ENCODE measurements at places on chromosomes 6 and 20.

DNA sequence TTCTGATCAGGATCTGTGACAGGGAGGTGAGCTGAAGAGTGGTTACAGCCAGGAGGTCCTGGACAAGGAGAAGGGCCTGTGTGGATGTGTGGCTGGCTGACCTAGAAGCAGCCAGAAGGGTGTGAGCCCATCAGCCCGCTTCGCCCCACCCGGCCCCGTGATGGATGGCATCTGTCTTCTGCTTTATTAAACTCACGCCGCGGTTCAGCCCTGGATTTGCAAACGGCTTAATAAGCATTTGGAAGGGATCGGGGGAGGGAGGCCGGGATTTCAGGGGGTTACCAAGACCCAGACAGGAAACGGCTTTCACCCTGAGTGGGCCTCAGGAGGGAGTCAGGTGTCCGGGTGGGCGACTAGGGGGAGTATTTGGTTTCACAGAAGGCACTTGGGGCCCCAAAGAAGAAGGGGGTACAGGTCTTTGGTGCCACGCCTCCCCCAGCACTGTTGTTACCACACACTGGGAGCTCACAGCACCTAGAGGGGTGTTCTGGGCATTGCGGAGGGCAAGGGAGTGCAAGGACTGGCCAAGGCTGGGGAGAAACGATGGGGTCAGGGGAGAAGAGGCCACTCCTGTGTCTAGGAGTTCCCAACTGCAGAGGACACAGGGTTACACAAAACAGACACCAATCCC lies 53.8 kb upstream of the FOXP4 start:
- DNase-seq: no peak

- DNase-seq: no peak
Measured at GRCh38 chr20:1959156-1959555, 34.7 kb downstream of the PDYN start.

DNA sequence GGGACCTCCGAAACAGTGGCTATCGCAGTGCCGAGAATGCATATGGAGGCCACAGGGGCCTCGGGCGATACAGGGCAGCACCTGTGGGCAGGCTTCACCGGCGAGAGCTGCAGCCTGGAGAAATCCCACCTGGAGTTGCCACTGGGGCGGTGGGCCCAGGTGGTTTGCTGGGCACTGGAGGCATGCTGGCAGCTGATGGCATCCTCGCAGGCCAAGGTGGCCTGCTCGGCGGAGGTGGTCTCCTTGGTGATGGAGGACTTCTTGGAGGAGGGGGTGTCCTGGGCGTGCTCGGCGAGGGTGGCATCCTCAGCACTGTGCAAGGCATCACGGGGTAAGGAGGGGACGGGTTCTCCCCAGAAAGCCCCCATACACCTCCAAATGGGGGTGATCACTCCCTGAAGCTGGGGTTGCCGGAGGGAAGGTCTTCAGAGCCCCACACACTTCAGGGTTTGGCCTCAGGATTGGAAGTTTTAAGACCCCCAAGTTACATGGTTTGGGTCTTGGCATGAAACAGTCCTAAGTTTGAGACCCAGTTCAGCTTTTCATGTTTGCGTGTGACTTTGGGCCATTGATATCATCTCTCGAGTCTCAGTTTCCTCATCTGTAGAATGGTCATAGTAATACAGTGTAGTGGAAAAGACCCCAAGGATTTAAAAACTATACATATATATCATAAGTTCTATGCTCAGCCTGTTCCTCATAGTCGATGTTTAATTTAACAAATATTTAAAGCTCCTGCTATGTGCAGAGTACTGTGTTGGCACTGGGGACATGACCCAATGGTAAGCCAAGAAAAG lies 4.3 kb downstream of the BPIFB4 start:
- no peak for DNase-seq

- no peak for DNase-seq
Measured at GRCh38 chr20:58694241-58695083, 1.9 kb downstream of the NPEPL1 start.

DNA sequence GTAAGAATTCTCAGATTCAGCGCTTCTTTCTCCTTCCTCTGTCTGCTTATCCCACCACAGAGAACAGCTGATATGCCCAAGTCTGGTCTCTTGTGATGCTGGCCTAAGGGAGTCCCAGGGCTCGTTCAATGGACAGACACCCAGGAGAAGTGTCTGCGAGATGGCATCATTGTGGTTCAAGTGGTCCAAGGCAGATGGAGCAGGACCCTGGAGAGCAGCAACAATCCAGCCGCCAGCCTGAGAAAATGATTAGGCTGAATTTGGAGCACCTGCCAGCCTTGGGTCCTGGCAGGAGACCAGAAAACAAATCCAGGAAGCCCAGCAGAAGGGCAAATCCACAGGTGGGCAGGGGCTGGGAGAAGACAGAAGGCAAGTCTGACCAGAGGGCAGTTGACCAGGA lies 145.8 kb downstream of the PTPRT start:
- no peak for DNase-seq

DNA sequence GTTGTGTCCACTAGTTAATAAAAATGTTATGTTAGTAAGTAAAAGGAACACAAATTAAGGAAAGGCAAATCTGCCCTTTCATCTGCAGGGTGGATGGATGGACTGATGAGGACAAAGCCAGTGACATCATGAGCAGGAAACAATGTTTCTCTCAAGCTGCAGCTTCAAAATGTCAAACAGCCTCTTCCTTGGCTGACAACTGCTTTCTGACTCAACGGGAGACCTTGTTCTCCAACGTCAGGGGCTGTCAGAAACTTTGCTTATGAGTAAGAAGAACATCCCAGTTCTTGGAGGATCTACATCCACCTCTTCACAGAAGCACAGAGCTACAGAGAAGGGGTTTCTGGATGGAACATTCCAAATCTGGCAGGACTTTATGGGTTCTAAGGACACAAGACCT lies 6.0 kb downstream of the CST2 start:
- DNase-seq: no peak

DNA sequence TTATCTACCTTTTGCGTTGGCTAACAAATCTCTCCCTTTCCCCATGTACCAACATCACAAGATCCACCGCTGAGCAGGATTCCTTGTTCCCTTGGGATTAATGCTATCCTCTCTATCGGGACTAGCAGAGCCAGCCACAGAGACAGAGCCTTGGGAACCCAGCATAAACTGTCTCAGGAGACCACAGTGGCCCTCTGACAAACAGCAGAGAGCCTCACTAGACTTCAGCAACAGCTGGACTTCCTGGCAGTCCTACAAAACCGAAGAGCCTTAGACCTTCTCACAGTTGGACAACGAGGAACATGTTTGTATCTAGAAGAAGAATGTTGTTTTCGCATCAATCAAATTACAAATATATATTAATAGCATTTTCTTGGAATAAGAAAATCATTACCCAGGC lies 39.6 kb upstream of the POU5F1 start:
- no peak for DNase-seq

- DNase-seq: no peak
Measured at GRCh38 chr20:21968486-21968885, 263.0 kb downstream of the PAX1 start.

- DNase-seq: no peak
Measured at GRCh38 chr6:75374961-75375400, 90.4 kb upstream of the TMEM30A start.

GRCh38 chr6:52511572-52512151 lies 65.2 kb downstream of the TRAM2 start:
- no peak for DNase-seq

DNA sequence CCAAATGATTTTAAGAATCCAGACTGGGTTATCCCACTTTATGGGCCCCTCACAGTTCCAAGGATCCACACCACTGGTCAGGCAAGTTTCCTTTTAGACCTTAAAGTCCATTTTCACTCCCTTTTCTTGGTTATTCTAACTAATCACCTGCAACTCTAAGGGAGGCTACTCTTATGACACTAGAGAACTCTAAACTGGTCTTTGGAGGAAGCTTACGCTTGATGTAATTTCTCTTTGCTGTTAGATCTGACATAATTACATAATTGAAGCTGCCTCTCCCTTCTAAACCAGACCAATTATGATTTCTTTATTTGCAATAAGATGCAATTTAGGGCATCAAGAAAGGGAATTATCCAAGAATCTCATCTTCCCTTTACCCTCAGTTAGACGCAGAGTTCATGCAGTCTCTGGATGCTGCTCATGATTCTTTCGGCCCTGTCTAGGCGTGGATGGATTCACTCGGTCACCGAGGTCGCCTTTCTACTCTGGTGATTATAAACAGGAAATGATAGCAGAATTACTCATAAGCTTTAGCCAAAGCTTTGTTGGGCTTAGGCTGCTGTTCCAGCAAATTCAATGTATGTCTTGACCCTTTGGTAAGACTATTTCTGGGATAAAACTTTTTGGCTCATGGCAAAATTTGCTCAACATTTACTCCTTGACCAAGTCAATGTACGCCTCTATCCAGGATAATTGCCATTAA lies 166.4 kb upstream of the PRND start:
- no peak for DNase-seq

DNA sequence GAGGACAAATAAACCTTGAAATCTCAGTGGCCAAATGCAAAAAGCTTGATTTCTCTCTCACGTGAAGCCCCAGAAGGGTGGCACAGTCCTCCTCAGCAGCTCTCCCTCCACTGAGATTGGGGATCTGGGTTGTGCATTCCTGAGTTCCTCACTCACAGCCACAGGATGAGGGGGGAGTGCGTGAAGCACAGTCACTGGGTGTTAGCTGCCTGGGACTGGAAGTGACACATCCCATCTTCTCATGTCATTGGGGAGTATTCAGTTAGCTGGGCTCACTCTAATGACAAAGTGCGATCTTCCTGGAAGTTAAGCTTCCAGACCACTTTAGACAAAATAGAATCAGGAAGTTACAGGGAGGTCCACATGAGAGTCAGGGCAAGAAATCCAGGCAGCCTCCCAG lies 192.2 kb upstream of the LRFN2 start:
- no peak for DNase-seq

DNA sequence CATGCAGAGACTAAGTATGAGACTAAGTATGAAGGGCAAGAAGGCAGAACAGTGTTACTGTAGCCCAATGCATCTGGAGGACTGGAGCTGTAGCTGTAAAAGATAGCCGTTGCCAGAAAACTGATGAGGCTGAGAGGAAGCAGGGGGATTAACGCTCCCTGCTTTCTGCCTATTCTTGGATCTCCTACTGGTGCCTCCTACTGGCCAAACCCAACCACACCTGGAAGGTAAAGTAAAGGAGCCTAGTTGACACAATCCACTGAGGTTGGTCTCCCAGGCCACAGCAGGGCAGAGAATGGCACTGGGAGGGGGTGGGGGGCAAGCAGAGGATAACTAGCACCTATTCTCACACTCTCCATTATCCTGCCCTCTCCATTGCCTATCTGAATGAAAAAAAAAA lies 105.0 kb upstream of the MRPS10 start:
- DNase-seq: no peak

DNA sequence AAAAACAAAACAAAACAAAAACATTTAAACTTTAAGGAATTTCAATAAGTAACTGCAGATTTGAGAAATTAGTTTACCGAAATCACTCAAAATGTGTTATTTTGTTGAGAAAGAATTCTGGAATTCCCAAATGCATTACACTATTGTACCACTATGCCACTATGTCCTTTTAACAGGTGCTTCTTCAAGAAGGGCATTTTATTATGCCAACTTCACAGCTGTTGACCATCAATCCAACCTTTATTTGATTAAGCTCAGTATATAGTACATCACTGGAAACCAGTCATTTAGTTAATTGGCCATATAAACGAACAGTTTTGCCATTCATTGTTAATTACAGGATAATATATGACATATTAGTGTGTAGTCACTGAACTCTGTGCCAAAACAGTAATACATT lies 221.7 kb downstream of the ARHGAP18 start:
- DNase-seq: no peak

DNA sequence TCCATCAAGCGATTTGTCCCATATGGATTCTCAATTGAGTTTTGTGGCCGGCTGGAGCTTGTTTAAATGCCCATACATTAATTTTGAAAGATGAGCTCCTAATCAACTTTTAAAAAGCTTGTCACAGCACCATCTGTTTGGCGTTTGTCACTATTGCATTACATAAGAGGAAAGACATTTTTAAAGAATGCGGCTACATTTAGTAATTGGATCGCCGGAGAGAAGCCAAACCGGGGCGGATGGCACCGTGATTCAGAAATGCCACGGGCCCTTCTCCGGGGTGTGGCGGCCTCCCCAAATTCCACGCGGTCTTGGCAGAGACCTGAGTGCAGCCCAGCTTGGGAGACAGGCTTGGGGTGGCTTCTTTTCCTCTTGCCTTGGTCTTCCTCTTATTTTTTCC lies 67.7 kb upstream of the ZNFX1 start:
- no peak for DNase-seq

- no peak for DNase-seq
Measured at GRCh38 chr20:34915131-34915530, 38.7 kb downstream of the ACSS2 start.

GRCh38 chr20:19269737-19270340 lies 57.4 kb downstream of the SLC24A3 start:
- DNase-seq: no peak

DNA sequence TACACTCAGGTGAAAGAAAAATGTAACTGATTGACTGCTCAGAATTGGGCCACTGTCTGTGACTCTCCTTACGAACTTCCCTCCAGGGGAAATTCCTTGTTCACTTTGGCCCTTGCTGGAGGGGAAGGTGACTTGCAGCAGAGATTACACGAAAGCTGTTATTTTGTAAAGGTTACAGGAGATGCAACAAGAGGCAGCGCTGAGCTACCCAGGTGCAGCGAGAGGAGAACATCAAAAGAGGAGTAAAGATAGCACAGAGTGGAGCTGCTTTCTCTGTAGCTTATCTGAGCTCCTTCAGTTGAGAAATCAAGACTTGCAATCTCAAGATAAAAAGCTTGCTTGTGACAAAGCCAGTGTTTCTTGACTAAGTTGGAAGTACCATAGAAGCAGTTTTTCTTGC lies 144.6 kb downstream of the ARHGAP18 start:
- DNase-seq: no peak

- no peak for DNase-seq
Measured at GRCh38 chr20:492159-492558, 29.8 kb upstream of the TBC1D20 start.

GRCh38 chr6:82045965-82046756 lies 201.4 kb downstream of the IBTK start:
- no peak for DNase-seq

DNA sequence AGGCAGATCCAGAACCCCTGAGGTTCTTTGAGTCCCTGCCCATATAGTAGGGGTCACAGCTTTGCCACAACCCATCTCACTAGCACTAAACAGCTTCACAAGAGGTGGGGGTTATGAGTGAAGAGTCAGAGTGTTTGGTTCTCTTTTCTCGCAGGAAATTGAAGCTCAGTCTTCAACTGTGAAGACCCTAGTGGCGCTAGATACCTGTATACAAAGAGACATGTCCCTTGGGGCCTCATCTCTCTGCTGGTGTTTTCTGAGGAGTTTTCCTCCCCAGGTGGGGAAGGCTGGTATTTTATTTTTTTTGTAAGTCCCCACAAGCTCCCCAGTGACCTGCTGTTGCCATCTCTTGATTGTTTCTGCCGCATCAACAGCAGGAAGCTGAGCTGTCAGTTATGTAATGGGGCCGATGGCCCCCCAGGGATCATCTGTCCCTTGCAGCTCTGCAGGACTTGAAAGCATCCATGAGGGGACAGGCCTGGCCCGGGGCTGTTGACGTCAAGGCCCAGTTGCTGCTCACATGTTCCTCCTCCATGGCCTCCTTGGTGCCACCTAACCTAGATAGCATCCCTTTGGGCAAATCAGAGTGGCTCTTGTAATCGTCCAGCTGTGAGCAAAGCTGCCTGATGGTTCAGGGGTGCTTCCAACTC lies 23.1 kb downstream of the STK35 start:
- no peak for DNase-seq

GRCh38 chr6:153840039-153840850 lies 198.8 kb upstream of the OPRM1 start:
- no peak for DNase-seq
